ENCODE measurements at places on chromosomes 6 and 20.

DNA sequence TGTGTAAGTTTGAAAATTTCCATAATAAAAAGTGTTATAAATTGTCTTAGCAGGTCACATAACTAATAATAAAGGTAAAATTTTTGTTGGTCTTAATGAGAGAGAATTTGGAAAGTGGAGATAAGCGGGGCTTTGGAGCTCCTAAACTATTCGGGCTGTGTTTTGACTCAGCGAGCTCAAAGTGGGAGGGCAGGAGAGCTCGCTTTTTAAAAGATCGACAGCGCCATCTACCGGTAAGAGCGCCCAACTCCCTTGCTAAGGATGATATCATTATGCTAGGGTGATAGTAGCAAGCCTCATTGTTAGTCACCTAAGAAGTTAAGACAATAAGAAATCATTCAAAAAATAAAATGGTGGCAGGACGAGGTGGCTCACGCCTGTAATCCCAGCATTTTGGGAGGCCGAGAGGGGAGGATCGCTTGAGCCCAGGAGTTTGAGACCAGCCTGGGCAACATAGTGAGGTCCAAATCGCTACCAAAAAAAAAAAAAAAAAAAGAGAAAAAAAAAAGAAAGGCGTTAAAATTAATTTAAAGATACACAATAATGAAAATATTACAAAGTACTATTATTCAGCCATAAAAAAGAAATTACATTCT is 24.8 kb downstream of the C6orf15 start:
- DNase-seq, result no peak

DNA sequence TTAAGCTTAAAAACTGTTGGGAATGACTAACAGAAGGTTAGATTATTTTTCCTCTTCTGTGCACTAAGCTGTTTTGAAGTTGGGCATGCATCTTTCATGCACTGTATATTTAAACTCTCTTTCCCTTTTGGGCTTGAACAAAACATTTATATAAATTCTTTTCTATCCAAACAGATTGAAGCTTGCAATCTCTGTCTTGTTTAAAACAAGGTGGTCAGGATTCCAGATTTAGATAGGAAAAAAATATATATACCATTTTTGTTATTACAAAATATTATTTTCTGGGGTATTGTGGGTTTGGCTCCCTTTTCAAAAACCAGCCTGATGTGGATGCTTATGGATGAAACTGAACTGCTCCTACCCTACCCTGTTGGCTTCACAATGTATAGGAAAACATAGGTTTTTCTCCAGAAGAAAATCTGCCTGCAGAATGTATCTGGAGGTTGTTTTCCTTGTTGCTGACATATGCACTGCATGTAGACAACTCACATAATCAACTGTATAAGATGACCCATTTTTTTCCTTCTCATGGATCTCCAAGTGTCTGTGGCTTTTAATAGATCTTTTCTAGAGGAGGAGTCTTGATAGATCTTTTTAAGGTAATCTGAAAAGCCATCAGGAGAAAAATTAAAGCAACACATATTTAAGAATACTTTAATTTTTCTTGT is 146.3 kb downstream of the PRL start:
- DNase-seq, result no peak

- DNase-seq, result no peak
Measured at GRCh38 chr6:4280707-4281106, 145.3 kb upstream of the ECI2 start.

DNA sequence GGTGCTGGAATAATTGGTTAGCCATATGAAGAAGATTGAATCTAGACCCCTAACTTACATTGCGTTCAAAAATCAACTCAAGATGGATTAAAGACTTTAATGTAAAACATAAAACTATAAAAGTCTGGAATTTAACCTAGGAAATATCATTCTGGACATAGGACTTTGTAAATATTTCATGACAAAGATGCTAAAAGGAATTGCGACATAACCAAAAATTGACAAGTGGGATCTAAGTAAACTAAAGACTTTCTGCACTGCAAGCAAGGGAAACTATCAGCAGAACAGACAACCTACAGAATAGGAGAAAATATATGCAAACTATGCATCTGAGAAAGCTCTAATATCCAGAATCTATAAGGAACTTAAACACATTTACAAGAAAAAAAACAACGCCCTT is 45.5 kb upstream of the SLC35F1 start:
- DNase-seq, result no peak

DNA sequence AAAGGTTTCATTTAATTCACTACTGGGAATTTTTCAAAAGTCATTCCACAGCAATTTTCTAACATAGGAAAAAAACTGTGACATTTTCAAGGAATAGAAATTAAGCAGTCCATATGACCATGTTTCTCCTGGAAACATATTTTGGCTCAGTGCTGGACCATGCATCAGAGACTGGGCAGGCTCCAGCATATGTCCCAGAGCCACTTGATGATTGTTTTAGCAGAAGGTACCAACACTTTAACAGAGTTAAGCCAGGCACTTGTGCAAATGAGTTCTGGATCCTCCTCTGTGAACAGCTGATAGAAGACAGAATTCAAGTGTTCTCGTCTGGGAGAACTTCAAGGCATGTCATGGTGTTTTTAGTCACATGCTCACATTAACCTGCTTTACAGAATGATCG is 516.3 kb downstream of the COL12A1 start:
- no peak for DNase-seq

GRCh38 chr6:127347178-127347577 is 3.8 kb upstream of the ECHDC1 start:
- DNase-seq, result no peak

DNA sequence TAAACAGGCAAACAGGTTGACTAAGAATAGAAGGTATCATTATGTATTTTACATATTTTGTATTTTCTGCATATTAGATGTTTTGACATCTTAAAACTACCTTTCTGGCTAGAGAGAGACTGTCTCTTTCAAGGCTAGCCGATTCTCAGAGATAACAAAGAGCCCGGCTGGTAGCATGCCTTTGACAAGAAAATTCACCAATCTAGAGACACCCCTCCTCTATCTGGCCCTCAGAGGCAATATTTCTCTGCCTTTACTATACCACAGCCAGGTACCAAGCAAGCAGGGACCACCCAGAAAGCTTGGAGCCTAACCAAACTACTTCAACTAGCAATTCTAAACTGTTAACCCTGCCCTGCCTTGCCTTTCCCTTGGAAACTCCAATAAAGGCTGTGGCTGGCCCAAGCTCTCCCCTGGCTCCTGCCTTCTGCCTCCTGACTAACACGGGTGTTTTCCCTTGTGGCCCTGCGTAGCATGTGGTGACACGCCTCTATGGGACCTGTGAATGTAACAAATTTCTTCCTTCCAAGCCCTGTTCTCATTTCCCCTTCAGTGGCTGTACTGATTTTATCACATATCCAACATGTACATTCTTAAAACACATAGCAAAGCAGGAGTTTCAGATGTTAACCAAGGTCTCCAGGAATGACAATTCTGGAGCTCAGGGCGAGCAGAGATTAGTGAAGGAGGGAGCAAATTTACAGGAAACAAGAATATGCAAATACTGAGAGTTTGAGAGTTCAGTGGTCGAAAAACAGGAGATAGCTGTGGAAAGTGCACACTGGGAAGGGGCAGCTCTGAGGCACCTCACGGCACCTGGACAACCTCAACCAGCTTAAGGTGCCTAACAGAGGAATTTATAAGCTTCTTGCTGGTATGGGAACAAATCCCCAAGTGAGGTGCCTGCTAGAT is 120.8 kb downstream of the BACH2 start:
- no peak for DNase-seq

DNA sequence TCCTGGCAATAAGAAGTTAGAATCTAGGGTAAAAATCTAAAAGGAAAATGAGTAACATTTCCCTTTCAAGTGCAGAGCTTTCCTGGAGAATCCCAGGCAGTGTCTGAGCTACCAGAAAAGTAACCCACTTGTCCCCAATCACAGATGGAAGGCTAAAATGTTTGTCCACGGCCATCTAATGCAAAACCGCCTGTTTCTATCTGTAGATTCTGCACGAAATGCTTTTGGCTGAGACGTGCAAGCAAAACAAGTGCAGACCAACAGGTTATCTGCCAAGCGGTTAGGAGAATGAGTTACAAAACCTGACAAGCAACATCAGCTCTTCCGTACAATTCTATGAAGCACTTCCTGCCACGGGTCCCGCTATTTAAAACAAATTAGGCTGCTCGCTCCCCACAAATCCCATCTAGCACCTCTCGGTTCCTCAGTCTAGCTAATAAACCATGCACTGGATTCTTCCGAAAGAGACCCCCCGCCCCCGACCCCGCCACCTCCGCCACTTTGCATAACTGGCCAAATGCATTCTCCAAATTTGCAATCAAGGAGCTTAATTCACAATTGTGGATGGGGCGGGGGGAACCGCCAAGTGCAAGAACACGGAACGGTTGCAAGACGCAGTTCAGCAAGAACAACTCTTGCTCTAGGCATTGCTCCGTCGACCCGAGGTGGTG is 1.4 kb downstream of the ELOVL5 start:
- no peak for DNase-seq

DNA sequence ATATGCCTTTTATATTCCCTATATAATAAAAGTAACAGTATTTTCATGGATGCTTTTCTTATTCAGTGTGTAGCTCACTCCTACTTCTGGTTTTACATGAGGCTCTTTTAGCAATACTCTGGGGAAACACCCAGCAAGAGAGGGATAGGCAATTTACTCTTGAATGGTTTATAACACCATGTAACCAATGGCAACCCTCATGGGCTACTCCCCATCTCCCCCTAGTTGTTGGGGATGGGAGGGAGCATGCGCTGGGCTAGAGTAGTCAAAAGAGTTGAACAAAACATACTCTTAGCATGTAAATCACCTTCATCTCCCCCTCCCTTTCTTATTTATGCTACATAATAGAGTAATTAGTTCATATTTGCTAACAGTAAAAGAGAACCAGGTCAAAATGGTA is 140.1 kb upstream of the LRFN2 start:
- no peak for DNase-seq

- DNase-seq, result no peak
Measured at GRCh38 chr20:57505979-57506378, 19.0 kb downstream of the CTCFL start.

- DNase-seq, result no peak
Measured at GRCh38 chr6:1516742-1517520, 92.8 kb upstream of the FOXC1 start.

- DNase-seq, result peak; percentile 76
Measured at GRCh38 chr20:34907616-34908469, 31.4 kb downstream of the ACSS2 start.

GRCh38 chr20:62320581-62321354 is 18.0 kb downstream of the ADRM1 start:
- DNase-seq, result no peak

- no peak for DNase-seq
Measured at GRCh38 chr20:23880417-23880816, 869 bp upstream of the CST5 start.

DNA sequence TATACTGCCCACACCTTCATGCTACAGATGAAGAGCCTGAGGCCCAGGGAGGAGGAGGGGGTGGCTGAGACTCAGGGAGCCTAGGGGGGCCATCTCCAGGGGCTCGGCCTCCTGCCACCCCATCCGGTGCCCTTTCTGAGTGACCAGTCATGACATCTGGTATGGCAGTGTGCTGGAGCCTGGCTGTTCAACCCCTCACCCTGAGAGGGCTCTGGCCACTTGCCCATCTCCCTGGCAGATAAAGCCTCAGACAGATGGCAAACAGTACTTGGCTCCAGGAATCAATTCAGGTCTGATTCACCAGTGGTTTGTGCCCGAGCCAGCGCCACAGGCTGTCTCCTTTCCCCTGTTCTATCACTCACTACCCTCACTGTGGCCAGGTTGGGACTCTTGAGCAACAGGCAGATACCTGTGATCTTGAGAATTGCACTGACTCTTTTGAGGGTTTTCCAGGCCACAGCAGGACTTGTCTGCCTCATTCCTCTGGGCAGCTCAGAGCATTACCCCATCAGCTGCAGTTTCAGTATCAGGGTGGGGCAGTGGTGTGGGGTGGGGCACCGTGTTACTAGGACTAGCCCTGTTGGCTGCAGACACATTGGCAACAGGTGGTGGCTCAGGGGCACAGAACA is 22.8 kb downstream of the SRSF3 start:
- no peak for DNase-seq

- DNase-seq, result no peak
Measured at GRCh38 chr6:20706939-20707485, 172.8 kb downstream of the CDKAL1 start.

GRCh38 chr6:84360039-84360438 is 132.6 kb upstream of the CEP162 start:
- DNase-seq, result no peak

DNA sequence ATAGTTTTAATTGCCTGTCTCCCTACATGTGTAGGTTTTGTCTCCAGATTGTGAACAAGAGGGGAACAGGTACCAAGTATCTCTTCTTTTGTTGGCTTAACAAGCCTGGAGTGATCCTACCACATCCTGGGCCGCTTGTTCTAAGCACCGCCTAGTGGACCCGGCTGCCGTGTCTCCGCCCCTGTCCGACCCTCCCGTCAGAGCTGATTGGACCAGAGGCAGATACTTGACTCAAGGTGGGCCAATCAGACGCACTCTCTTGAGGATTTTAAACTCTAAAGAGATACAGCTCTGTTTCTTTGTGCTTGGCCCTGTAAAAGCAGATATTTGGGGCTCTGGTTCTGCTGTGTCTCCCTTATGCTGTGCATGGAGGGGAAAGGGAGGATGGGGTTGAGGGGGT is 68.2 kb downstream of the PRDM1 start:
- DNase-seq, result no peak

DNA sequence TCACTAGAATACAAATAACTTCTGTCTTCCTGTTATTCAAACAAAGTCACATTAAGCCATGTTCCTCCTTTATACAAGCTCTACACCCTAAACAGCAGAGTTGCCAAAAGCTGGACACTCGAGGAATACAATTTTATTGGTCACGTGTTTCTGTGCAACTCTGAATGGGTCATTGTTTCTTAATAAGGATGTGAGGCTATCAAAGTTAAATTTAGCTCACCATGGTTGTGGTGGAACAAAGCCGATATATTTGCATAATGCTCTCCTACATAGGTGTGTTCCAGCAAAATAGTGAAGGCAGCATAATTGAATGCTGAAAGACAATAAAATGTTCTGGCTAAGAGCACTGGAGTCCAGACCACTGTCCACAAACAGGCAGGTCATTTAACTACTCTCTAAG is 36.9 kb upstream of the CD2AP start:
- no peak for DNase-seq

- DNase-seq, result no peak
Measured at GRCh38 chr6:74114428-74114827, 418.4 kb downstream of the CD109 start.

DNA sequence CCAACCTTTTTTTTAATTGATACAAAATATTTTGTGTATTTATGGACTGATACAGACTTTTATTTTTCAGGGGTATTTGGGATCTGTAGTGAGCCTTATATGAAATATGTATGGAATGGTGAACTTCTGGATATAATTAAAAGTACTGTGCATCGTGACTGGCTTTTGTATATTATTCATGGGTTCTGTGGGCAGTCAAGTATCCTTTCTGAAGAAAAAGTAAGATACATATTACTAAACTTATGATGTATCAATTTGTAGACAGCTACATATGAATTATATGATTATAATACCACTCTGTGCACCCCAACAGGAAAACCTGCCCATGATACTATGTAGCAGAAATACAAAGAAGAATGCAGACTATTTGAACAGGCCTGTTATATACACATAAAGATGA is 47.2 kb downstream of the FIG4 start:
- no peak for DNase-seq

Measured in Panc1 (cell line).